ENCODE measurements at places on chromosomes 7 and 10.

- no peak for DNase-seq
These were observed 27.6 kb downstream of the COBL start for GRCh38 chr7:51288896-51289622.

DNA sequence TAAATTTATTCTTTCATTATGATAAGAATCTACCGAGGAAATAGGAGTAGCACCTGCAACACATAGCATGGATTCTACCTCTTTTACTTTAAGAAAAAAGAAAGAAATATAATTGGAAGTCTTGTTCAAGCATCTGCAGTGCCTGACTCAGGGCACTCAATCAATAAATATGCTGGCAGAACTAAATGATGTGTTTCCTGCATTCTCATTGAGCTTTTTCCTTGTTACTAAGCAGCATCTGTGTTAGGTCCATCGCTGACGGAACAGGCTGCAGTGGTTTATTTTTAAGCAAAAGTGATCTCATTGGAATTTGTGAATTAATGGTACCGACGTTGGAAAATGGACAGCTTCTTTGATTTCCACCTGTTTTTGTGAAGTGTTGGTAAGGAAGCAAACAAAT, 417.5 kb downstream of the DPP6 start:
- DNase-seq, result no peak

DNA sequence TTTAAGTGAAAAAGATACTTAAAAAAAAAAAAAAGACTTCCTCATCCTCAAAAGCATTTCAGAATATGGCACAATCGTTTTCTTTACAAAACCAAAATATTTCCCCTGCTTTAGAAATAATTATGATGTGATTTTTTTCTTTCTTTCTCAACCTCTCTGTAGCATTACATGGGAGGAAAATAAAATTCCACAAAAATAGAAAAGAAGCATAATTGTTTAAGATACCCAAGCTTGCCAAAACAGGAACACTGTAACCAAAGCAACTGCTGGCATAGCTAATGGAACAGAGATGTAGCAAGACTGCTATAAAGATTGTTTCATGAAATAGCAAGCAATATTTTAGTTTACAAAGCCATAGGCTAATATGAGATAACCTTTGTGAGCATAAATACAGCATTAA, 75.6 kb upstream of the GPR22 start:
- no peak for DNase-seq

DNA sequence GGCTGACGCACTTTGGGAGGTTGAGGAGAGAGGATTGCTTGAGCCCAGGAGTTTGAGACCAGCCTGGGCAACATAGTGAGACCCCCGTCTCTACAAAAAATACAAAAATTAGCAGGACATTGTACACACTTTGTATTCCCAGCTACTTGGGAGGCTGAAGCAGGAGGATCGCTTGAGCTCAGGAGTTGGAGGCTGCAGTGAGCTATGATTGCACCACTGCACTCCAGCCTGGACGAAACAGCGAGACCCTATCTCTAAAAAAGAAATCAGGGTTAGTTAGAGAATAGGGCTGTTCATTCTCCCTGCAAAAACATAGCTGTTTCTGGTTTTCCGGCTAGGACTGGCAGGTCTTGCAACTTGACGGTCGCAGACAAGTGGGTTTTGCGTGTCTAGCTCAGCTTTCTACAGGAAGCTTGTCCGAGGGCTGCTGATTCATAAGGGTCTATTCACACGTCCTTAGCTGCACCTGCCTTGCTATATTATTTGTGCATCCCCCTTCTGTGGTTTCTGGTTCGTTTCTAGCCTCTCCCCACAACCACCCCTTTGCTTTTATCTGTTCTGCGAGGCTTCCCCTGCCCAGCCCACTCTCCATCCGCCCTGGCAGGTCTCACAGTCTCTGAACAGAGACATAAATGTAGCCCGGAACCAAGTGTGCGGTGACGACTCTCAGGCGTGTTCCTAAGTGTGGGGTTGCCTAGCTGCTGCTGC, 10.7 kb downstream of the AMZ1 start:
- DNase-seq, result no peak

DNA sequence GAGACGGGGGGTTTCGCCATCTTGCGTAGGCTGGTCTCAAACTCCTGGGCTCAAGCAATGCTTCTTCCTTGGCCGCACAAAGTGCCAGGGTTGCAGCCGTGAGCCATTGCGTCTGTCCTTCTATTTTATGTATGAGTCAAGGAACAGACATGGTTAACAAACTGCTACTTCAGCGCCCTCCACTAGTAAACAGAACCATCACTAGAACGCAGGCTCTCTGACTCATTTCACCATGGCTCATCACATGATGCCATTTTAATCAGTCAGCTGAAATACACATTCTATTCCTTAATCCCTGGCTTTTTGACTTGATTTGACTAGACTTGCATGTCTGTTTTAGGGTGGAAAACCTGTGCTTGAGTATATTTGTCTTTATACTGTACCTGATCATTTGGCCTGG, 41.3 kb downstream of the CELF2 start:
- no peak for DNase-seq

GRCh38 chr7:36526863-36527548, 137.3 kb downstream of the ANLN start:
- DNase-seq, result peak; percentile 27

GRCh38 chr10:21681156-21681555, 147.1 kb downstream of the MLLT10 start:
- no peak for DNase-seq

DNA sequence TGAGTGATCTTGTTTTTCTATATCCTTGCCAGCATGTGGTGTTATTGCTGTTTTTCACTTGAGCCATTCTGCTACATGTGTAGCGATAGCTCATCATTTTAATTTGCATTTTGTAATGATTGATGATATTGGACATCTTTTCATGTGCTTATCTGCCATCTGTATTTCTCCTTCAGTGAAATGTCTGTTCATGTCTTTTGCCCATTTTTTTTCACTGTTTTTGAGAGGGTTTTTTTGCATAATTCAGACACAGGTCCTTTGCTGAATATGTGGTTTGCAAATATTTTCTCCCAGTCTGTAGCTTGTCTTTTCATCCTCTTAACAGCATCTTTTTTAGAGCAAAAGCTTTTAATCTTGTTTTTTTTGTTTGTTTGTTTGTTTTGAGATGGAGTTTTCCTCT, 3.7 kb upstream of the PMPCB start:
- no peak for DNase-seq

DNA sequence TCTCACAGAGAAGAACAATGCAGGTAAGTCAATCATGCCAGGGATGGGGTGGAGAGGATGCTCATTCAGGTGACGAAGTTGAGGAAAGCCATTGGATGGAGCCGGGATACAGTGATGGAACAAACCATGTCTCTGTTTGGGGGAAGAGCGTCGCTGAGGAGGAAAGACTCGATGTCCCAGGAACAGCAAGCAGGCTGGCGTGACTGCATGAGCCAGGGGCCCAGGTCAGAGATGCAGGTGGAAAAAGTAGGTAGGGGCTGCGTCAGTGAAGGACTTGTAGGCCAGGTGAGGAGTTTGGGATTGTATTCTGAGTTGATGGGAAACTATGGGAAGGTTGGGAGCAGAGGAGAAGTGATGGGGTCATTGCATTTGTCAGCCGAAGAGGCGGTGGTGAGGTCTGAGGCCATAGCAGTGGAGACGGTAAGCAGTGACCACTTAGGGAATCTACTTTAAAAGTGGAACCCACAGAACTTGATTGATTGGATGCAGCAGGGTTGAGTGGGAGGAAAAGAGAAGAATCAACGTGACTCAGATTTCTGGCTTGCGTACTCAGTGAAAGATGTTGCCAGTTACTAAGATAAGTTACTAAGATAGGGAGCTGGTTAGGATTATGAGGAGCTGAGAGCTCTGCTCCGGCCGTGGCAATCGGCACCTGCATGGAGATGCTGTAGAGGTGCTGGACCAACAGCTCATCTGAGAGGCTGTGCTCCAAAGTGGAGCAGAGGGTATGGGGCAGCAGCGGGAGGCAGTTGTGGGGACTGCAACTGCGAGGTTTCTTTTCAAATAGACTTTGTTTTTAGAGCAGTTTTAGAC, 12.5 kb upstream of the IL2RA start:
- DNase-seq, result no peak

- DNase-seq, result no peak
These were observed 37.1 kb upstream of the GDF10 start for GRCh38 chr10:47262606-47263533.

- DNase-seq, result no peak
These were observed 1.2 kb downstream of the KCNMA1 start for GRCh38 chr10:77636282-77636966.

DNA sequence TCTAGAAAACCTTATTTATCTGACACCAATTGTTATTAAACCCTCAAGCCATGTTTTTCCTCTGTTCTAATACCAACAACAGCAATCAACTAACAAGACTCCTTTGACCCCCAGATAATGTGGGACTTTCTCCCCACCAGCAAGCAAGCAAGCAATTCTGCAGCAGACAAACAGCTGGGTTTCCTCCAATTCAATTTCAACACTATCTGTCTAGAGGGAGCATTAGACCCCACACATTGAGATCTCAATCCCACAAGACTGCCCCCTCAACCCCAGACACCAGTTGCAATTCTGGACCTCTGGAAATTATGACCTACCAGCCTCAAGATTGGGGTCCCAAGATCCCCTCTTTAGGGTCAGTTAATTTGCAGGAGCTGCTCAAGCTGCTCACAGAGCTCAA, 89.4 kb upstream of the TMEM26 start:
- no peak for DNase-seq

DNA sequence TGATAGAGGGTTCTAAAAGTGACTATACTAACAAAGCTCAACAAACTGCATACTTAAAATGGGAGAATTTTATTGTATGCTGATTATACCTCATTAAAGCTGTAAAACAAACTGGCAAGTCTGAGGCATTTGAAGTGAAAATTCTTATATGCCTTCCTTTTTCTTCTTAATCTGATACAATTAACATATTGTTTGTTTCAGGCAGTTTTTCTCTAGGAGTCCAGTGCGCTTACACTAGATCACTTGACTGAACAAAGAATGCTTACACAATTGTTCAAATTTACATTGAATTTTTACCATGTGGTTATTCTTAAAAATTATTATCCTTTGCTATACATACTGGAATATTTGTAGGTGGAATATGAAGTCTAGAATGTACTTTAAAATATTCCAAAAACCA, 89.0 kb downstream of the GLCCI1 start:
- no peak for DNase-seq

GRCh38 chr7:149625340-149625946, 127.8 kb upstream of the ZNF746 start:
- no peak for DNase-seq

- DNase-seq, result no peak
These were observed 238.9 kb downstream of the CAMK1D start for GRCh38 chr10:12588091-12588860.

GRCh38 chr7:12296051-12296570, 85.0 kb downstream of the TMEM106B start:
- no peak for DNase-seq

GRCh38 chr7:105006367-105007136, 7.5 kb upstream of the KMT2E start:
- no peak for DNase-seq

GRCh38 chr10:59907918-59908807, 1.8 kb upstream of the CCDC6 start:
- DNase-seq, result peak; percentile 82

DNA sequence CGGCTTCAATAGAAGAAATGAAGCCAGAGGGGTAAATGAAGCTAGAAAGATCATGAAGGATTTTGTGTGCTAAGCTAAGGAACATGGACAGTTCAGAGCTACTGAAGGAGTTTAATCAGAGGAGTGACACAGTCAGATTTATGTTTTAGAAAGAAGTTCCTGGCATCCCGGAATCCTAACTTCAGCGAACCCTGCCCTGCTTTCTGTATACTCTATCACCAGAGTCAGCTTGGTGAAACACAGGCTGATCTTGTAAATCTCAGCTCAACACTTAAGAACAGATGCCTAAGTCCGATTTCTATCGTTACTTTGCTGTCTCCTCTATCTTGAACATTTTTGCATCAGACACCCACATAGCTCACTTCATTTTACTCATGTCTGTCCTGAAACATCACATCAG, 9.1 kb downstream of the AHR start:
- DNase-seq, result no peak

DNA sequence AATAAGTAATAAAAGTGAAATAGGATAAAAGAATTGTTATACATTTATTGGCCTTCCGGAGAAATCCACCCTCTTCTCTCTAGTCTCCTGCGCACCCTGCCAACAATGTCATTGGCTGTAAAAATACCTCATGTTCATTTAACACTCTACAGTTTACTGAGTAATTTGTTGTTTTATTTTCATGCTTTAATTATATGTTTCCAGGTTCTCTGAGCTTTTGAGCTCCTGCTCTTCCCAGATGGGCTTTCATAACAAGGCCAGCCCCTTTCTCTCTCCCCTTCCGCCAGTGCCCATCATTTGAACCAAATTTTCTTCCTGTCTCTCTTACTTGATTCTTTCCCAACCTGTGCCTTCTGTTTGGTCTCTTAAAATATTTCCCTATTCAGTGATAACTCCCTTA, 144.6 kb upstream of the PRSS1 start:
- DNase-seq, result no peak

- no peak for DNase-seq
These were observed 156.2 kb downstream of the MBL2 start for GRCh38 chr10:52616395-52616764.

DNA sequence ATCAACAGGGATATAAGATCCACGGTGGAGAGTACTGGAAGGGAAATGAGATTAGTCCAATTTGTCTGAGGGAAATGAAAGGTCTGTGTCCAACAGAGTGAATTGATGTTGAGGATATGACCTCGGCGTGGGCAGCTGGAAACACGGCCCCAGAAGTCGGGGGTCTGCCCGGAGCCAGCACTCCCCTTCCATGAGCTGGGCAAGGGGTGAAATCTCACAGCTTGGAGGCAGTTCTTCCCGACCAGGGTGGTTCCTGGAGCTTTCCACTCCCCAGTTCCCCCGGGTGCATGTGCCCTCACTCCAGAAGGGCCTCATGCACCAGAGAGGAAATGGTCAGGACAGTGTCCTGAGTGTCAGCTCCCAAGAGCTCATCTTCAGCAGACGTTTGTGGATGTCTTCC, 264.7 kb upstream of the PPP2R2D start:
- DNase-seq, result no peak
